Foreskin fibroblast (primary cell): ENCODE measurements at places on chromosomes 2 and 18.

DNA sequence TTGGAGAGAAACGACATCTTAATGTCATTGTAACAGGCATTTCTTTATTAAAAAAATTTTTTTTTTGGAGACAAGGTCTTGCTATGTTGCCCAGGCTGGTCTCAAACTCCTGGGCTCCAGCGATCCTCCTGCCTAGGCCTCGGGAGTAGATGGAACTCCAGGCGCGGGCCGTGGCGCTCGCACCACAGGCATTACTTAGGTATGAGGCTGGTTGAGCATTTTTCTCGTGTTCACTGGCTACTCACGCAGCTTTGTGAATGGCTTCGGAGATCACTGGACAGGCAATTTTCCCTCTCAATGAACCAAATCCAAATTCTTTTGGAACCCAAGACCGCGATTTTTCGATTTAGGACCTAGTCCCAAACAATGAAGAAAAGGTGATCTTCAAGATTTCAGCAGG is 795 bp upstream of the TCF7L1 start:
- DNase-seq, result no peak

DNA sequence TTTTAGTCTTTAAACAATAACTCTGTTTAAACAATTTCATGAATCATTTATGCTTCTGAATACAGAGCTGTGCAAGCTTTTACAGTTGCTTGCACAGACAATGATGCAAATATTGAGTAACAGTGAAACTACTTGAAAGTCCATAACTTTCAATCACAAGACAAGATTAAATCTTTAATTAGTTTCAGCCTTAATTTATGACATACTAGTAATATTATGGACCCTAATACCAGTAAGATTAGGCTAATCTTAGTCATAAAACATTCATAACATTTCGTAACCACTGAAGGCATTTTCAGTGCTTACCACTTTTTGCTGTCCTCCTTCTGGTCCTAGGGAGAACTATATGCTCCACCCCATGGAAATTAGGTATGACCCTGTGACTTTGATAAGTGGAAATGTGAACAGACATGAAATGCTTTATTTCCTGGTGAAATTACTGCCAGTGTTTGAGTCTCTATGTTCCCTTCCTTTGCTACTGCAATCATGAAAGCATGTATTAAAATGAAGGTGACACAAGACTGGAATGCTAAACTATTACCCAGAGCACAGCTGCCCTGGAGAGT is 1.8 kb upstream of the COBLL1 start:
- peak; percentile 70 for DNase-seq

DNA sequence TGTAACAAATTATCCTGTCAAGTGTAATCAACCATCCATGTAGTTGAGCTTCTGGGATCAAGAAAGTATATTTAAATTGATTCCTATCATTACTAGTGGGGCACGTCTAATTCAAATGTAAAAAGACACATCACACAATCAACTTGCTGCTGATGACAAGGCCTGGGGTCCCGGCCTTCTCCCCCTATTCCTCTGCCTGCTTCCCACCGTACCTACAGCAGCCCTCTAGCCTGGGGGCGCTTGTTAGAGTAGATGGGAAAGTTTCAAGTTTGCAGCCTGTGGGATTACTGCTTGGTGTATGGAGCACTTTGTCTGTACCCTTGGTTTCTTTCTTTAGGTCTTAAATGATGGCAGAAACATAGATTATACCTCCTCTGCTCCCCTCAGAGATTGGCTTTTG is 333.3 kb upstream of the KYNU start:
- no peak for DNase-seq

GRCh38 chr2:64675860-64676259 is 22.1 kb upstream of the SERTAD2 start:
- peak; percentile 56 for DNase-seq

DNA sequence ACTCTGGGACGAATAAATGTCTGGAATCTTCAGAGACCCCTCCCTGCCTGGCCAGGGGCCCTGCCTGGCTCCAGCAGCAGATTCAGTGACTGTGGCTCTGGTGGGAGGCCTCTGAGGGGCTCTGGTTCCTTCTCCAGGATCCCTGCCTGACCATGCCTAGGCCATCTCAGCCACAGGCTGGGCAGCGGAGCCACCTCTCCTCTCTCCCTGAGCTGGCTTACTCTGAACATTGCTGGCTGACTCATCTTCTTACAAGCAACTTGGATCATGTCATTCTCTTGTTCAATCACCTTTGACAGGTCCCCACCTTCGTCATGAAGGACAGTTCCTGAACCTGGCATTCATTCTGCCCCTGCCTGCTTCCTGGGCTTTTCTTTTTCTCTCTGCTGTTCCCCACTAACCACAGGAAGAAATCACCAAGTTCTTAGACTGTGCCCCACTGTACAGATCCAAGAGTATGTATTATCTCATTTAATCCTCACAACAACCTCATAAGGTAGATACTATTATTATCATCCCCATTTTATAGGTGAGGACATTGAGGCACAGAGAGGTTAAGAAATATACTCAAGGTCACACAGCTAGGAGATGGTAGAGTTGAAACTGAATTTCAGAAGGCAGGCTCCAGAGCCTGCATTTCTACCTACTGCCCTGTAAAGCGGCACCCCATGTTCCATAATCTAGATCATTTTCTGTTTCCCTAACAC is 155.5 kb upstream of the SMAD2 start:
- DNase-seq, result no peak

GRCh38 chr2:9001778-9002177 is 1.7 kb downstream of the MBOAT2 start:
- DNase-seq, result no peak
